ENCODE measurements at places on chromosomes 6 and 20.

DNA sequence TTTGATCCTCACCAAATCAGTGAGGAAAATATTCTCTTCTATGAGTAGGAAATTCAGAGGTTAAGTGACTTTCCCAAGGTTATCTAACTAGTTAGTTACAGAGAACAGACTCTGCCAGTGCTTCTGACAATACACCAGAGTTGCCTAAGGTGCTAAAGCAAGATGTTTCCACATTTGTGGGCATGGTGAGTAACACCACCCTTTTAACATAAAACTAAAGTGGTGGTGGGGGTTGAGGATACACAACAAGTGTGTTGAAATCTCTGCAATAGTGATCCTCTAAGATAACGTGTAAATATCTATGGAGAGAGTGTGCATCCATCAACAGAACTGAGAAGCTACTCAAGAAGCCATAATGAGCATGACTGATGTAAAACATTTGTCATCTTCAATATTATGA is 11.7 kb downstream of the VNN2 start:
- no peak for DNase-seq

GRCh38 chr6:89357390-89357789 is 4.9 kb upstream of the UBE2J1 start:
- peak; percentile 46 for DNase-seq

- DNase-seq, result no peak
Observed at GRCh38 chr6:39493174-39493573, 170.7 kb upstream of the KCNK16 start.

GRCh38 chr6:168158213-168158979 is 79.4 kb upstream of the FRMD1 start:
- no peak for DNase-seq

DNA sequence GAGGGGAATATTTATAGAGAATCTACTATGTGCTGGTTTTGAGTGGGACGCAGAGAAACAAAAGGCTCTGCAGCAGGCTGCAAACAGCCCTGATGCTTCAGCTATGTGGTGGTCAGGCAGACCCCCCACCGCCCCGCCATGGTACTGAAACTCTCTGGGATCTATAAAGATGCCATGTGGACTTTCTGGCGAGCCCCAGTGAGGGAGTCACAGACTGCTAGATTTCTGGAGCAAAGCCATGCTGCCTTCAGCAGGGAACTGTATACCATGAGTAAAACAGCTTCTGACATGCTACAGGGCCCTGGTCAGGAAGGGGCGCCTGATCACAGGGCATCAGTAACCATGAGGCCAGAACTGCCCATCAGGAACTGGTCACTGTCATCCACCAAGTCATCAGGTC is 19.2 kb upstream of the BPIFB1 start:
- DNase-seq, result no peak

GRCh38 chr6:166720856-166721255 is 93.8 kb upstream of the RPS6KA2 start:
- no peak for DNase-seq

- no peak for DNase-seq
Observed at GRCh38 chr6:90097356-90097755, 199.3 kb downstream of the BACH2 start.

DNA sequence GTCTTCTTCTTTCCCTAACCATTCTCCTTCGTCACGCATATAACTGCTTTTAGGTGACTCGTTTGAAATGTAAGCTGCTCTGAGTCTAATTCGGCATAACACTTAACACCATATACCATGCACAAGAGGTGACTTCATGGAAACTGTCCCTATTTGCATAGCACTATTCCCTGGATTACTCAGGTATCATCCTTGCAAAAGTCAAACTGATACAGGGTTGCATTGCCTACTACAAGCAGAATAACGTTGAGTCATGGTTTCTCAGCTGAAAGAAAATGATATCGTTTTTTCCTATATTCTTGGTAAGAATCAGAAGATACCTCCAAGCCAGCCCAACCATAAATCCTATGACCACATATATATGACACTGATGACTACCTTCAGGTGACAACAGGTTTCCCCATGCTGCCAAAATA is 227.5 kb downstream of the ATXN1 start:
- DNase-seq, result no peak

DNA sequence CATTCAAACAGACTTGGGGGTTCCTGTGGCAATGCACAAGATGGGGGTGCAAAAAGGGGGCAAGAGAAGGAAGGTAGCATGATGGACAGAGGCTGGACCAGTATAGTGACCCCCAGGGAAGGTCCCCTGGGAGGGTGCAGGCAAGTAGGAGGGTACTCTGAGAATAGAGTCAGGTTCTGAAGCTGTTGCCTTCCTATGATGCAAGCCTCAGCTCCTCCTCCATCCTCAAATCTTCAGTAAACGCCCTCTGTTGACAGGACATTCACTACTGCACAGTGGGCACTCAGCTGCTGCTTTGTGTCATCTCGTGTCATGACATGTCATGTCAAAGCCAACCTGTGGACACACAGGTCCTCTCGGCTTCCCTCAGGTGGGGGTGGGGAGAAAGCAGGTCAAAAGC is 5.8 kb upstream of the SDCBP2 start:
- DNase-seq, result no peak

DNA sequence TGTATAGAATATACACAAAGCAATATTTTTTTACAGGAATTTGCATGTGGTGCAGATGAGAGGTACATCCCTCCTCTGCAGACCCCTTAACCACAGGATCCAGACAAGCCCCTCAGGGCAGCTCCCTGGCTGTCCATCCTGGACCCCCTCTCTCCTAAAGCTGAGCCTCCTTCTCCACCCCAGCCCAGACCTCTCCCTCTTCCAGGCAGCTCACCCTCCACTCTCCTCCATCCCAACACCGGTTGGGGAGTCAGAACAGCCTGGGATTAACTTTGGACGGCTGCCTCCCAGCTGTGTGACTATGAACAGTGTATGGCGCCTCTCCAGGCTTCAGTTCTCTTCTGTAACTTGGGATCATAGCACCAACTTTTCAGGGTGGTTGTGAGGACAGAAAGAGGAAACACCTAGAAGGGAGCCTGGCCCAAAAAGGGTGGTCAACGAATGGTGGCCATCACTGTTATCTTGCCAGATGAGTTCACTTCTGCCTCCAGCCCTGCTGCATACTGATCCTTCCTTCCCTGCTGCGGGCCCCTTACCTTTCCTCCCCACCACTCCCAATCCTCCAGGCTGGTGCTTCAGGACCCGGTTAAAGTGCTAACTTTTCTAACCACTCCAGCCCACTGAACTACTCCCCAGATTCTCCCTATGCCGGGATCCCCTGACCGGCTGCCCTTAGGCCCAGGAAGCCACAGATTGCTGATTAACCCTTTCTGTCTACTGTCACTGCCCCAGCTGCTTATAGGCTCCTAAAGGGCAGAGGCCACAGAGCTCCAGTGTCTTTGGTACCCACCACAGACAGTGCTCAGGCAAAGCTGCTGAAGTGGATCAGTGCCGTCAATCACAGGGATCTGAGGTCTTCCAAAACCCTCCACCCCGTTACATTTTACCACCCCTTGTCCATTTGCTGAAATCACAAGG is 55.9 kb downstream of the GPR6 start:
- DNase-seq, result no peak

GRCh38 chr20:19141998-19142397 is 70.4 kb upstream of the SLC24A3 start:
- DNase-seq, result no peak

GRCh38 chr20:62795023-62795761 is 1.1 kb upstream of the MRGBP start:
- peak; percentile 75 for DNase-seq

- no peak for DNase-seq
Observed at GRCh38 chr6:69865126-69865525, 1.2 kb upstream of the COL19A1 start.

GRCh38 chr6:34506718-34507117 is 40.8 kb downstream of the PACSIN1 start:
- DNase-seq, result no peak

DNA sequence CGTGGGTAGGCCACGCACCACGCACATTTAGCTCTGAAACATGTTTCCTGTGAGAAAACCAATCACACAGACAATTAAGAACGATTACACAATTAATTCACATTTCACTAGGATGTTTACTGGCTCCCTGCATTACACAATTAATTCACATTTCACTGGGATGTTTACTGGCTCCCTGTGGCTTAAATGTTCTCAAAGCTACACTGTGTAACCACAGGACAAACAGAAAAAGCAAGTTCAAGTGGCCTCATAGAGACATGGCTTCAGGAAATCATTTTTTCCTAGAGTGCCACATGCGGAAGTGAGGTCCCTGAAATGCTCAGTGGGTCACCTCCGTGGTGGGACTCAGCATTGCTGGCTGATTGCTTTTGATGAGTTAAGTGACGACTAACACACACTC is 61.7 kb upstream of the XRN2 start:
- no peak for DNase-seq

DNA sequence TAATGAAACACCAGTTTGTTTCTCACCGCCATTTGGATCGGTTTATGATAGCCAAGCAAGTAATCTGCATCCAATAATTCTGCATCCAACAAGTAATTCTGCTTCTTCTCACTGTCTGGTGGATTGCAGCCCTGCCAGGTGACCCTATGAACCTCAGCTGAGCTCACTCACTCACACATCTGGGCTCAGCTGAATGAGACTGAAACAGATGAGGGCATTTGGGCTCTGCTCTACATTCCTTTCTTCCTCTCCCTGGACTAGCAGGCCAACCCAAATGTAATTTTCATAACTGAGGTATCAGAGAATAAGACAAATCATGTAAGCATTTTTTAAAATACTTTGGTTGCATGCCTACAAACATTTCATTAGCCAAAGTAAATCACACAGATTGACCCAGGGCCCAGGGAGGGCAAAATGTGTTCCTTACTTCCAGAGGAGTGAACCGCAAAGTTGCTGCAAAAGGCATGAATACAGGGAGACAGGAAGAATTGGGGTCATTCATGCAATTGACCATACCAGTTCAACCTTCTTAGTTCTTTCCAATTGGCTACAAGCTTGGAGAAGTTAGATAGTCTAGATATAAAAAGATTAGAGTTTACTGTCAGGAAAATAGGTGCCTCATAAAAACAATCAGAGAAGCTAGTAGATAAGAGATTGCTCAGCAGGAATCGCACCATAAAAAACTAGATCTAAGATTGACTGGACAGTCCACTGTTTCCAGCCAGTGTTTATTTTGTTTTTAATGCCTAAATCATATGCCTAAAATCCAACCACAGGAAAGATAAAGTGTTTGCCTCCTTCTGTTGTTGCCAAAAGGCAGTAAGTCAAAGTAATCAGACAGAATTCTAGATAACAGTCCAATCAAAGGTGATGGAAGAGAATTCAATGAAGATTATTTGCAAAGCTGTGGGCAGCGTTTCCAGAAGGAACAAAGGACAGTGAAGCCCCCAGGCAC is 43.7 kb downstream of the CBLN4 start:
- no peak for DNase-seq

DNA sequence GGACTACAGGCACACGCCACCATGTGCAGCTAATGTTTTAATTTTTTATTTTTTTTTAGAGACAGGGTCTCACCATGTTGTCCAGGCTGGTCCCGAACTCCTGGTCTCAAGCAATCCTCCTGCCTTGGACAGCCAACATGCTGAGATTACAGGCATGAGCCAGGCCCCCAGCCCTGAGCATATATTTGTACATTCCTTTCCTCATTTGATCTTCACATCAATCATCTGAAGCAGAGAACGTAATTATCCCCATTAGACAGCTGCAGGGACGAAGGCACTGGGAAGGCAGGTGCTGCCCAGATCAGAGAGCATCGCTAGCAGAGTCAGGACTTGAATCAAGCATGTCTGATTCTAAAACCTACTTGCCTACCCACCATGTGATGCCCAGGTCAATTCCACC is 41.0 kb upstream of the SIRPA start:
- DNase-seq, result no peak

DNA sequence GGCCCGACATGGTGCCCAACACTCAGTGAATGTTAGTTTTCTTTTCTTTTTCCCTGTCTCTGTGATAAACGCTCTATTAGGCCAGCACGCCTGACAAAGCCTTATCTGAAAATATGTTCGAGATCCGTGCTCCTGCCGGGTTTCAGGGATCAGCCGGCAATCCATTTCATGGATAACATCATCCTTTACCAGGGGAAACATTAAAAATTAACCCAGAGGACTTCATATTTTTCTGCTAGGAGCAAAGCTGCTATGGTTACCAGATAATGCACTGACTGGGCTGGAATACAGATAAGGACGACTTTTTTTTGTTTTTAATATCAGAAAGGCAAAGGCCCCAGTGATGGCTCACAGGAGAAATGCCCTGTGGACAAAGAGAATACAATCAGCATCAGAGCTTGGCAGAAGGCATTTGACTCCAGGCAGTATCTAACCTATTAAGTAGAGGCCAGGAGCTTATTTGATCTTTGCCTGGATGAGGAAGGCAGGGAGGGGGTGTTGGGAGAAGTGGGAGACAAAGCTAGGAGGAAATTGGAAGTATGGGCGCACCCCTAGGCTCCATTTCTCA is 482.0 kb upstream of the CHD6 start:
- no peak for DNase-seq

DNA sequence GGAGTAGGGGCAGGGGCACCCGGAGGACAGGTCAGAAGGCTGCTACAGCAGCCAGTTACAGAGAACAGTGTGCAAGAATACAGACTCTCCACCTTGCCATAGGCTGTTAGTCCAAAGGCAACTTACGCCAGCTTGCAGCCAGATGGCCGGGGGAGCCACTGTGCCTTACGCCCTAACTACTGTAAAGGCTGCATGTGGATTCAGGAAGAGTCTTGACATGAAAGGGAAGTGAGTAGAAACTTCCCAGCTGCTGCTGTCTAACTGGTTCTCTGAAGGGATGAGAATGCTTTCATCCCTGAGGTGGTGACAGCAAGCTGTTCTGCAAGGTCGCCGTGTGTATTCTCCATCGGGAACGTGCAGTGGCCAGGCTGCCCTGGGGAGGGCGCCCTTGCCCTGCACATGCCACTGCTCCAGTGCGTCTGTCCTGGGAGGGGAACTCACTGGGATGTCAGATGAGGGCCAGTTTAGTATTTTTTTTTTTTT is 46.1 kb downstream of the LYRM4 start:
- no peak for DNase-seq

DNA sequence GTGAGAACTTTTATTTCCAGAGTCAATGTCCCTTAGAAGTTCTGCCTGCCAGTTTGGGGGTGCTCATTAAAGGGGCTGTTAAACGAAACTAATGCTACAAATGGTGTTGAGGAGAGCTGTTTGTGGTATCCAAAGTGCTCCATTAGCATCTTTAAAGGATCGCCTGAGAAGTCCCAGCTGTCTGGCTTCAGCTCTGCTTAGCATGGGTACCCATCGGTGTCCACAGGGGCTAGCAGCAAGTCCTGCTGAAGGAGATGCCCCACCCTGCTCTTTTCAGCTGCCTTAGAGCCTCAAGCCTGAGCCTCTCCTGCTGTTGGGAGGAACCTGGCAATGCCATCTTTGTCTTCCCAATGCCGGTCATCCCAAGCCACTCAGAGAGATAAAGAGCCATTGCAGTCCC is 111.1 kb downstream of the FOXO3 start:
- DNase-seq, result no peak

- no peak for DNase-seq
Observed at GRCh38 chr6:33143113-33143770, 49.0 kb downstream of the COL11A2 start.

- no peak for DNase-seq
Observed at GRCh38 chr6:148747145-148747470, 278 bp downstream of the UST start.

GRCh38 chr20:48175261-48175660 is 390.0 kb upstream of the SULF2 start:
- DNase-seq, result no peak

Measured in GM20000 (cell line).